ENCODE measurements at places on chromosomes 2 and 18. TPM values are rescaled to one million over a fixed set of nuclear protein-coding genes. Genes with fewer than 3 reads are reported as not detected.

KHK gene
- total RNA-seq = 0.55 TPM

RGPD4 gene
- not detected for total RNA-seq

PROKR1 gene
- total RNA-seq = not detected

TRIB2 gene
- 13.2 TPM for total RNA-seq

EIF2B4 gene
- 33.3 TPM for total RNA-seq

Measured in smooth muscle cell of bladder (primary cell).